ENCODE measurements at places on chromosomes 1 and 21. TPM values are rescaled to one million over a fixed set of nuclear protein-coding genes. Genes with fewer than 3 reads are reported as not detected.
A peak's percentile ranks its signal among the peaks of the same experiment; 100 is the strongest.

The GBP6 gene
- 0.10 TPM for total RNA-seq

The KIF14 gene
- 0.04 TPM for total RNA-seq

The LAMC2 gene
- 0.25 TPM for total RNA-seq

The FCGR2B gene
- 6.4 TPM for total RNA-seq

The KLHL20 gene
- total RNA-seq, result 15.3 TPM

The MMP23B gene
- total RNA-seq, result 0.32 TPM

The ATF3 gene
- 14.9 TPM for total RNA-seq

The GPR25 gene
- total RNA-seq, result not detected

The PDPN gene
- 22.4 TPM for total RNA-seq

GRCh38 chr1:64550946-64551605, 81.1 kb downstream of the CACHD1 start:
- no peak for DNase-seq

DNA sequence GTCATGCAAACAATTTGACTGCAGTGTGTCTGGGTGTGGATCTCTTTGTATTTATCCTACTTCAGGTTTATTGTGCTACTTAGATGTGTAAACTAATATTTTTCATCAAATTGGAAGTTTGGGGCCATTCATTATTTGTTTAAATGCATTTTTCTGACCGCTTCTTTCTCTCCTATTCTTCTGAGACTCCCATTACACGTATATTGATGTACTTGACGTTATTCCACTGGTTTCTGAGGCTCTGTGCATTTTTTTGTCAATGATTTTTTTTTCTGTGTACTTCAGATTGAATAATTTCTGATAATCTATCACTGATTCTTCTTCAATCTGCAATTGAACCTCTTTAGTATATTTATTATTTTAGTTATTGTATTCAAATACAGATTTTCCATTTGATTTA, 276.8 kb downstream of the RYR2 start:
- DNase-seq, result no peak

DNA sequence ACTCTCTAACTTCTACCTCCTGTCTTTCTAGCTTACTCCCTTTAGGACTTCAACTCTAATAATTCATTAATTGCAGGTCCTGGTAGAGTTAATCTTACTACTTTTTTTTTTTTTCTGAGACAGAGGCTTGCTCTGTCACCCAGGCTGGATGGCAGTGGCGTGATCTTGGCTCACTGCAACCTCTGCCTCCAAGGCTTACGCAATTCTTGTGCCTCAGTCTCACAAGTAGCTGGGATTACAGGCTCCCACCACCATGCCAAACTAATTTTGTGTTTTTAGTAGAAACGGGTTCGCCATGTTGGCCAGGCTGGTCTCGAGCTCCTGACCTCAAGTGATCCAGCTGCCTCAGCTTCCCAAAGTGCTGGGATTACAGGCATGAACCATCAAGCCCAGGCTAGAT, 15.7 kb downstream of the BTBD8 start:
- no peak for DNase-seq

DNA sequence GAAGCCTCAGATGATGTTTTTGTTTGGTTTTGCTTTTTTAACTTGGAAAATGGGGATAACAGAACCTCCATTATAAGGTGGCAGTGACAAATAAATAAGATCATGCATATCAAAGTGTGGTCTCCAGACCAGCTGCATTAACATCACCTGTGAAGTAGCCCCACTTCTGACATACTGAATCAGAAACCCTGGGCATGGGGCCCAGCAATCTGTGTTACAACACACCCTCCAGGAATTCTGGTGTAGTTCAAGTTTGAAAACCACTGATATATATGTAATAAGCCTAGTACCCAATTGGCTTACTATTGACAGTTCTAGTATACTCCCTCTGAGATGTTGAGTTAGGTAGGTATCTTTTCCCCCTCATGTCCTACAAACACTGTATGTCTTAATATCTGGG, 24.1 kb upstream of the RNF19B start:
- DNase-seq, result peak; percentile 37

DNA sequence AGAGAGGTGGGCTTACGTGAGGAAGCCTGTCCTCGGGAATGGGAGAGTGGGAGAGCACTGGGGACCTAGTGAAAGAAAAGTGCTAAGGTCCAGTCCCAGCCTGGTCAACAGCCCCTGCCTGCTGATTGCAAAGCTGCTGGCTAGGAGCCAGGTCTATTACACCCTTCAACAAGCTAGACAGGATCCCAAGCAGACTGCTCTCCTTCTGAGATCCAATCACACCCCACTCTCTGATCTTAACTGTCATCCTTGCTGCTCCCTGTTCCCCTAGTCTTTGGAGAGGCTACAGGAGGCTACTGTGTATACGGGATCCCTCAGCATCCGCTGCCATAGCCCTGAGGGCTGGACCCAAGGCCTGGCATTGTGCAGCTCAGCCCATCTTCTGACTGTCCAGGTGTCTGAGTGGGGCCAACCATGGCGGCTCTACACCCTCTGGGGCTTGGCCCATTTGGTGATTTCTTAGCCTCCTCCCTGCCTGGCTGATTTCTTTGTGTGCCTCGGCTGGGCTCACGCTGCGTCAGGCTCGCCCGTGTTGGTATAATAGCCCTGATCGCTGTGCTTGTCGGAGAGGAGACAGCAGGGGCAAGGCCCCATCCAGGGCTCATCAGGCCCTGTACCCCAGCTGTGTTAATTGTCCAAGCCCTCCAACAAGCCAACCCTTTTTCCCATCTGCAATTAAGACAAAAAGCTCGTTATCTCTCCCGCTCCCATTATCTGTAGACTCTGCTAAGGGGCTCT, 43.9 kb downstream of the NAV1 start:
- peak; percentile 36 for DNase-seq

DNA sequence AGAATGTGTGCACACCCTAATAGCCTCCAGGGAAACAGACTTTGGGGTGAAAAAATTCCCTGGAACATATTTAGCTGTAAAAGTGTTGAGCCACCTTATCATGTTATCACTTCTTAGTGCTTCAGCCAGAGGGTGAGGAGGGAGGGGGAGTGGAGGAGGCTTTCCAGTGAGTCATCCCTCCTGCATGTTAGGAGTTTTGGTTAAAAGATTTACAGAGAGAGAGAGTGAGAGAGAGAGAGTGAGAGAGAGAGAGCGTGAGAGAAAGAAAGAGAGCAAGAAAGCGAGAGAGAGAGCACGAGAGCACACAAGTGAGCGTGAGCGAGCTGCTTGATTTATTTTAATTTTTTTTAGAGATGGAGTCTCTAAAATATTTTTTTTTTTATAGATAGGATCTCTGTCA, 13.5 kb upstream of the CACNA1E start:
- no peak for DNase-seq

- no peak for DNase-seq
These were observed 24.8 kb downstream of the MARK1 start for GRCh38 chr1:220552672-220553260.

DNA sequence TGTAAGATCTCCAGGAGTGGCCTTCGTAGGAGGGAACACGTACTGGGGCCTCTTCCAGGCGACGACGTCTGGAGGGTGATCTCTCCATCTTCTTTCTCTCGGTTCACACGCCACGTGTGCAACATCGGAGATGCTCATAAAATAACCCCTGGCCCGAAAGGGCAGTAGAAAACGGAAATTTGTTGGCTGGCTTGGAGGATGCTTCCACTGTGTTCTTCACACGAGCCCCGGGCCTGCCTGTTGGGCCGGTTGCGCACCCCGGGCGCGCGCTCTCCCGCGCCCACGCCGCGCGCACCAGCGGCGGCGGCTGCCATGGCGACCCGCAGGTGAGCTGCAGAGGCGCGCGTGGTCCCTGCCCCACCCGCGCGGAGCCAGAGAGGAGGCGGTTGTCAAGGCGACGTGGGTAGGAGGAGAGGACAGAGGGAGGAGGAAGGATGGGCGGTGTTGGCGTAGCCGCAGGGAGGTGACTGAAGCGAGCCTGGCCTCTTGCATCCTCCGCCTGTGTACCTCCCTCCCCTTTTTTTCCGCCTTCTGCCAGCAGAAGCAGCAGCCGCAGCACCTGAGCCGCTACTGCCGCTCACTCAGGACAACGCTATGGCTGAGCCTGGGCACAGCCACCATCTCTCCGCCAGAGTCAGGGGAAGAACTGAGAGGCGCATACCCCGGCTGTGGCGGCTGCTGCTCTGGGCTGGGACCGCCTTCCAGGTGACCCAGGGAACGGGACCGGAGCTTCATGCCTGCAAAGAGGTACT, at the start of gene ELAPOR1:
Gene ELAPOR1, plus strand, starts transcription at position 526 of the 752 bp plus-strand sequence. Its CDS starts 69 bp downstream, at position 595.
- peak; percentile 43 for DNase-seq

DNA sequence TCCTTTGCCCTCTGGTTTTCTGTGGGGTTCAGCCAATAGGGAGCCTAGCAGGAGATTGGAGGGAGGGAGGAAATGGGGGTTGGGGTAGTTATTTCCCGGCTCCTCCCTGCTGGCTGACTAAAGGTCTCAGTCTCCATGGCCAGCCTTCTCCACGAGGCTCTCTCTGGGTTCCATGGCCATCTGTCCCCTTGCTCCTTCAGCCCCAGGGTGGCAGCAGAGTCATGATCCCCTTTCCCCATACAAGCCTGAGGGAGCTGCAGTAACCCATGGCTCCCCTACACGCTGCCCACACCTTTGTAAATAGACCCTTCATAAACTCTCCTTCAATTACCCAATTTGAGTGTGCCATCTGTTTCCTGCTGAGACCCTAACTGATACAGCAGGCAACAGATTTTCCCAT, 176.1 kb upstream of the CSF3R start:
- no peak for DNase-seq

- no peak for DNase-seq
These were observed 17.6 kb downstream of the FCRL4 start for GRCh38 chr1:157580179-157580827.

DNA sequence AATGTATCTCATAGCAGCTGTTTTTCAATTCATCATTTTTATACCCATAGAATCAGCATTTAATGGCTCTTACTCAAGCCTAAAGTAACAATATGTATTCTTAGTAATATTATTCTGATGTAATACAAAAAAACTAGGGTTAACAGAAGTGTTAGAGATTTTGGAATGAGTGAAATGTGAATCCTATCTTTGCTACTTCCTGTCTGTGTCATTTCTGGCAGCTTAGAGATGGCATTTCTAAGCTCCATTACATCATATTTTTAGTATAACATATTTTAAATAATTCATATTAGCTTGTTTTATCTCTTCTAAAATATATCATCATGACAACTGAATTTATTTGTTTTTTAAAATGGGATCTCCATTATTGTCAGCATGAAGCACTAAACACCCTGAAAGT, 90.2 kb downstream of the LRRC7 start:
- no peak for DNase-seq

GRCh38 chr1:206963119-206963712, 7.0 kb downstream of the FCAMR start:
- DNase-seq, result no peak

DNA sequence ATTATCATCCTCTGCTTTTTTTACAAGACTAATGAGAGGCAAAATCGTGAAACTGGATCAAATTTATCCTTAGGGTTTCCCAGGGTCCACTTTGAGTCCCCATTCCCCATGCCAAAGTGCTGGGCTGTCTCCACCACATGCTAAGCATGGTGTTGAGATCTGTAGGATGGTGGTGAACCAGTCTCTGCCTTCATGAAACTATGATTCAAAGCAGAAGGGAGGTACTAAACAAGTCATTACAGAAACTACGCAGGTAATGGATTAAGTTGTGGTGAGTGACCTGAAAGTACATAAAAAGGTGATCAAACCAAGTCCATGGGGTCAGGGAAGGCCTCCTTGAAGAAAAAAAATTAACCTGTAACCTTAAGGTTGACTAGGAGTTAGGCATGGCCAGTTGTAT, 265.2 kb downstream of the ATG4C start:
- no peak for DNase-seq

GRCh38 chr1:161091796-161092507, 2.6 kb upstream of the NECTIN4 start:
- no peak for DNase-seq

DNA sequence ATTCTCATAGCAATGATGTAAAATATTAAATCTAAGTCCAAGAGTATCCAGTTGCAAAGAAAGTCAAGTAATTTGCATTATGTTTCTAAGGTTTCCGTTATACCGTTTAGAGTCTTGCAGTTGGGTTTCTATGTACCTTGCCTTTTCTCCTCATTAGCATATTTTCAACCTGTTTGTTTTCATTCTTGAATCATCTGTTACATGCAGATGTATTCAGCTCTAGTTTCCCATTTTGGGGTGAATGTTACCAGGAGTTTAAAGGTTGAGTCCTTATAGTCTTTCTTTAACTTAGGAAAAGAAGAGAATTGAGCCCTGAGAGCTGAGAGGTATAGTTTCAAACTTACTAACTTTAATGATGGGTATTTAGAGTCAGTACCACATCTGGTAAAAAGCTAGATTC, 139.9 kb downstream of the NFIA start:
- DNase-seq, result no peak

DNA sequence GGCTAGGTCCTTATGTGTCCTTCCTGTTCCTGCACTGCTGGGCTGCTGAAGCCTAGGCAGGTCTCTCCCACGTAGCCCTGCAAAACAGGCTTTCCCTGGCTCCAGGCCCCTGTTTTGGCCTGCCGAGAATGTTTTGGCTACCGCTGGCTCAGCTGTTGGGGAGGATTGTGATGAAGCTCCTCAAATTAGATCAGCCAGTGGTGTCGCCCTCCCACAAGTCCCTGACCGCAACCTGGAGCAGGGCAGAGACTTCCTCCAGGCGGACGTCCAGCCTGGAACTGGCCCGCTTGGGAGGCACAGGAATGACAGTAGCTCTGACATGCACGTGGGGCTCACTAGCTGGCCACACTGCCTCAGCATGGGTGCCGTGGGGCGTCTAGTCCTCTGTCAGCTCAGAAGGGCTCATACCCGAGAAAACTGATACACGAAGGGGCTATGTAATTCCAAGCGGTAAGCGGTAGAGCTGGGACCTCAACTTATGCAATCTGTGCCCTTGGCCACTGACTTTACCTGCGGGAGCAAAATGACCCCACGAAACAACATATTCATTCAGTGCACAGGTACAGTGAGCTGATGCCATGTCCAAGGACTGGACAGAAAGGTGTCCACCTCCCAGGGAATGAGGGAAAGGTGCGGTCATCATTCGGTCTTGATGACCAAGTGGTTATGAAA, 26.6 kb downstream of the DHRS3 start:
- DNase-seq, result peak; percentile 86

GRCh38 chr1:204267191-204267601, 53.4 kb upstream of the GOLT1A start:
- no peak for DNase-seq

GRCh38 chr1:234608911-234609690, 877 bp downstream of the IRF2BP2 start:
- peak; percentile 65 for DNase-seq

DNA sequence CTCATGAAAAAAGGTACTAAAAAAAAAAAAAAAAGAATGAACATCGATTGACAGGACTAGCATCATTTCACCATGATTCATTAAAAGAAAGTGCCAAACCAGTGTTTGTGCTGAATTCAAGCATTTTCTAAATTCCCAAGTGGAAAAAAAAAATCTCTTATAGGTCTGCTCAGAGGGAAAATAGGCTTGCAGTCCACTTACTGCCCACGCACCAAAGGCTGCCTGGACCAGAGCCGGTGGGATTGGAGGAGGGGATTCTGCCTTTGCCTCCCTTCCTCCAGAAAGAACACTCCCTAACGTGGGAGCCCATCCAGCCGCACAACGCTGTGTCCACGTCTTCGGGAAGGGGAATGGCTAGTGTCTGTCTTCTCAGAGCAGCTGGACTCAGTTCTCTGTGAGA, 5.5 kb upstream of the TRAPPC10 start:
- DNase-seq, result no peak

GRCh38 chr1:59058665-59059439, 238.0 kb upstream of the FGGY start:
- no peak for DNase-seq

GRCh38 chr1:47333922-47334764, 553 bp downstream of the CMPK1 start:
- peak; percentile 86 for DNase-seq
